Esophagus mucosa (tissue), 1 donor: ENCODE measurements at places on chromosomes 2 and 18. TPM values are rescaled to one million over a fixed set of nuclear protein-coding genes. Genes with fewer than 3 reads are reported as not detected.
A peak's percentile ranks its signal among the peaks of the same experiment; 100 is the strongest.

DNA sequence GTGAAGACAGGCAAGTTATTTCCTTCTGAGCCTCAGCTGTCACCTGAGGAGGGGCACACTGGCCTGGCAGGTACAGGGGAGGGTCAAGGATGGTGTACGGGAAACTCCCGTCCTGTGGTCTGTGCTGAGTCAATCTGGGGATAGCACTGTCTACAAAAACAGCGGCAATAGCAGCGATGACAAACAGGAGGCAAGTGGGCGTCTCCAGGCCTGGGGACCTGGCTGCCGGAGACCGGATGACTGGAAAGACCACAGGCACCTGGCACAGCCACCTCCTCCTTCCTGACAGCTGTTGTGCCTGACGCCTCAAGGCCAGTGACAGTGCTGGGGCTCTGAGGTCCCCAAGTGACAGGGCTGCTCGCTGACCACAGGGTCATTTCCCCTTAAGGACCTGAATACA is 202.1 kb upstream of the HS6ST1 start:
- ATAC-seq = peak; percentile 13

DNA sequence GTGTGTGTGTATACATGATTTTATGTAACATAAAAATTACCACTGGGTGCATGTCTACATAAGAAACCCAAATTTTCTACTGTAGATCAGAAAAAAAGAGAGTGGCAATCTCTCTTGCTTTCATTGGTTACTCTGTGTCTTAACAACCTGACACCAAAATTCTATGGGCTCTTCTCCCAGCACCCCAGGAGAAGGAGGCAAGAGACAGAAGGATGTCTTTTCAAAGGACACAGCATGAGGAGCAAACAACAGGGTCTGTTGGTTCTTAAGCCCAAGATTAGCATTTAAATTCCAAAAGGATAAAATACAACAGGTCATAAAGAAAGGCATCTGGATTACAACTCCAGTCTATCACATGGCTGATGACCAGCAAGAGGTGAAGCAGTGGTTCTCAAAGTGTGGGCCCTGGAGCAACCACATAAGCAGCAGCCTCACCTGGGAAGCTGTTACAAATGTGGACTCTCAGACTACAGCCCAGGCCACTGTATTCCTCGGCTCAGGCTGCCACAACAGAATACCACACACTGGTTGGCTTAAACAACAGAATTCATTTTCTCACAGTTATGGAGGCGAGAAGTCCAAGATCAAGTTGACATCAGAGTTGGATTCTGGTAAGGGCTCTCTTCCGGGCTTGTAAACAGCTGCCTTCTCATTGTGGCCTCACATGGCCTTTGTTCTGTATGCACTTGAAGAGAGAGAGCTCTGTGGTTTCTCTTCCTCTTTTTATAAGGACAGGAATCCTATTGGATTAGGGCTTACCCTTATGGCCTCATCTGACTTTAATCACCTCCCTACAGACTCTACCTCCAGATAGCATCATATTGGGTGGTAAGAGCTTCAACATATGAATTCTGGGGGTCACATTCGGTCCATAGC is 79.8 kb upstream of the RNF152 start:
- ATAC-seq = no peak

- no peak for ATAC-seq
These were observed 21.1 kb downstream of the TMEM182 start for GRCh38 chr2:102782933-102783332.

- ATAC-seq = no peak
These were observed 446.5 kb downstream of the CCDC85A start for GRCh38 chr2:56630286-56630685.

GRCh38 chr18:23088310-23088709 is 47.0 kb upstream of the CABLES1 start:
- no peak for ATAC-seq

GRCh38 chr2:143690235-143690634 is 561.0 kb downstream of the ARHGAP15 start:
- no peak for ATAC-seq

- no peak for ATAC-seq
These were observed 142.1 kb downstream of the MYT1L start for GRCh38 chr2:2188941-2189340.

DNA sequence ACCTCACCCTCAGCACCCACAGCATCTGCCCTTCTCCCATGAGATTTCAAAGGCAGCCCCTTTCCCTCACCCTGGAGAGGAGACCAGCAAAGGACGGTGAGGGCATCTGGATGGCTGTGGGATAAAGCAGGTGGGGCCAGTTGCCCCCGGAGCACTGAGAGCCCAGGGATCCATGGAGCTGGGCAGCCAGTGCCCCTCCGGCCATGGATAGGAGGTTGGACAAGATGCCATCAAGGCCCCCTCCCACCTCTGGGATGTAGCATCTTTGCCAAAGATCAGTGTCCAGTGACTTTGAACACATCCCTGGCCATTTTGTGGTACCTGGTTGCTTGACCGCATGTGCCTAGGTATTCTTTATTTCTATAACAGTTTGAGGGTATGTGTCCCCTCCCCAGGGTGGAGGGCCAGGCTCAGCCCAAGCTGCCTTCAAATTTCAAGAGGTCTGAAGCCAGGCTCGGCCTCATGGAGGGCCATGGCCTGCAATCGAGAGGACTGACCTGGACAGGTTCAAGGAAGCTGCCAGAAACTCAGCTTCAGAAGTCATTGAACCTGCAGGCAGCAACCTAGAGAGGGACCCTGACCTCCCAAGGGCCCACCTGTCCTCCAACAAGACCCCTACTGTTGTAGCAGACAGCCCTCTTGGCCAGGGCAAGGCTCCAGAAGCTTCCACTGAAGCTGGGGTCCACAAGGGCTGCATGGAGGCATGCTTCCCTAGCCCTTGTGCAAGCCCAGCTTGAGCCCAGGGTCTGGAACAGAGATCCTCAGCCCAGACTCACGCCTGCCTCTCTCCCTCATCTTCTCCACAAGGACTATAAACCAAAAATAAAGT is 55.5 kb upstream of the BIN1 start:
- ATAC-seq = no peak

DNA sequence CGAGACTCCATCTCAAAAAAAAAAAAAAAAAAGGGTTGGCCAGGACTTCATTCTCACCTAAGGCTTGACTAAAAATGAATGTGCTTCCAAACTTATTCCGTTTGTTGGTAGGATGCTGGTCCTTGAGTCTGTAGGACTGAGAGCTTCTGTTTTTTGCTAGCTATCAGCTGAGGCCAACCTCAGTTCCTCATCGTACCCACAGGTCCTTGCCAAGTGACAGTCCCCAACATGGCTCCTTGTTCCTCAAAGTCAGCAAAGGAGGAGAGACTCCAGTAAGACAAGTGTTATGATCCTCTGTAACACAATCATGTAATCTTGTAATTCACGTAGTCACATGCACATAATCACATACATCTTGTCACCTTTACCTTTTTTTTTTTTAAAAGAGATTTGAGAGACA is 37.0 kb downstream of the HAUS1 start:
- ATAC-seq = no peak

DNA sequence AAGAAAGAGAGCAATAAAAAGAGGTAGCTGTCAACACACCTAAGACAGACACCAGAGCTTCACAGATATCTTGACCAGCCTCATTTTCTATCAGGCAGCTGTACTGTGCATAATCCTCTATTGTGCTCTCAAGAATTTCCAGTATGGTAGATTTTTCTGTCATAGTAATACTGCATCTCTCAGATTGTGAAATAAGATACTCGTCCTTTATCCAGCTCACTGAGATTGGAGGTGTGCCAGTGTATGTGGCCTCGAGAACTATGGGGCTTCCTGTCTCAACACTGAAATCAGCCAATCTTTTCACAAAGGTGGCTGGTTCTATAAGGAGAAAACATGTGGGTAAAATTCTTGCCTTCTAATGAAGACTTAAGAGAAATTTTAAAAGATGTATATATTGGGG is 88.9 kb downstream of the TTN start:
- no peak for ATAC-seq

DNA sequence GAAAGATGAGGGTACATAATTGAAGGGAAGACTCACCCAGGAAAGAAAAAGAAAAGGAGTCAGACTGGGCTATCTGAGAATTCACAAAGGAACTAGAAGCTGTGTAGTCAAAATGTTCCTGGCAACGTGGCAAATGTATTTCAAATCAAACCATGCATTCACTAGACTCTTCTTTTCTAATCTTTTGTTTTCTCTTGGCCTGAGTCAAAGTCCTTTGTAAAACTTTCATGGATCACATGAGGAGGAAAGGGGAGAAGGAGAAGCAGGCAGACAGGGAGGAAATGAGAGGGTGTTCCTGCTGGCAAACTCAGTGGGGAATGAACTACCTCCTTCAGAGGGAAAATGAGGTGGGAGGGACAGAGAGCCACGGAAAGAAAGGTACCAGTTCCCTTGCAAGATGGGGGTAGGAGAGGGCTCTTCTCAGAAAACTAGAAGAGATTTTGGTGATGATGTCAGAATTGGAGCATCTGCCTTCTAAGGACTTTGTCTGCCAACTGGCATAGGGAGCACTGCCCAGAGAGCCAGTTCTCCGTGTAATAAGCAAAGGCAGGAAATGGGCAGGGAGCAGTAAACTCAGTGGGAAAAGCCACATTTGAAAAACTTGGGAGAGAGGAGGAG is 51.4 kb downstream of the SLC8A1 start:
- no peak for ATAC-seq

DNA sequence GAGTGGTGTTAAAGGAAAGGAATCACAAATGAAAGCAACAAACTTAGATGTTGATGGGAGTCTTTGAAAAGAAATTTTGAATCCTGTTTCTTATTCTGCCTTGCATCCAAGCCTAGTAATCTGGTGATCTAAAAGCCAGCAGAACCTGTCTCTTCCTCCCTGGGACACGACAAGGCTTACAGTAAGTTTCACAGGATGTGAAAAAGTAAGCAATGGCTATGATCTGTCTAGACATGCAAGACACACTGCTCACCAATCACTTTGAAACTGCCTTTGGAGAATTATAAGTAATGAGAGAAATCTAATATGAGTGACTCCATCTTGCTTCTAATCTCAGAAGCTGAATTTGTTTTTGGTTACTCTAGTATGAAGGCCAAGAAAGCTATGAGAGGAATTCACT is 103.7 kb downstream of the KCNH7 start:
- ATAC-seq = peak; percentile 88

- no peak for ATAC-seq
These were observed 98.6 kb upstream of the NCK2 start for GRCh38 chr2:105645938-105646773.

- ATAC-seq = no peak
These were observed 297.7 kb upstream of the RAB6C start for GRCh38 chr2:129681788-129682187.

- ATAC-seq = no peak
These were observed 48.5 kb upstream of the KCNH7 start for GRCh38 chr2:162887087-162887486.

DNA sequence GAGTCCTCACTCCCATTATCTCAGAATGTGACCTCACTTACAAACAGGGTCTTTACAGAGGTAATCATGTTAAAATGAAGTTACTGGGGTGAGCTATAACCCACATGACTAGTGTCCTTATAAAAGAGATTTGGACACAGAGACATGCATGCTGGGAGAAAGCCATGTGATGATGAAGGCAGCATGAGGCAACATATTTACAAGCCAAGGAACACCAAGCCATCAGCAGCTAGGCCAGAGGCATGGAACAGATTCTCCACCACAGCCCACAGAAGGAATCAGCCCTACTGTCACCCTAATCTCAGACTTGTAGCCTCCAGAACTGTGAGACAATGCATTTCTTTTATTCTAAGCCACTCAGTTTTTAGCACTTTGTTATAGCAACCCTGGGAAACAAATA is 171.9 kb downstream of the EN1 start:
- no peak for ATAC-seq

The DSG1 gene
- total RNA-seq = 33.7 TPM

The GRB14 gene
- 0.36 TPM for total RNA-seq

The AQP12A gene
- total RNA-seq = not detected

The SCYGR1 gene
- not detected for total RNA-seq

The CHAC2 gene
- total RNA-seq = 4.8 TPM

The OXER1 gene
- 0.40 TPM for total RNA-seq
